ENCODE measurements at places on chromosomes 7 and 10. TPM values are rescaled to one million over a fixed set of nuclear protein-coding genes. Genes with fewer than 3 reads are reported as not detected.

Gene FOXP2
- 49.3 TPM for total RNA-seq

Gene SLC35G1
- 2.0 TPM for total RNA-seq

Gene VSIR
- 114 TPM for total RNA-seq

Gene CYP2C8
- 1.0 TPM for total RNA-seq

Gene TEX47
- total RNA-seq = not detected

Gene ZNF467
- 27.2 TPM for total RNA-seq

Gene PDGFA
- total RNA-seq = 26.1 TPM

Gene BRI3
- total RNA-seq = 99.7 TPM

DNA sequence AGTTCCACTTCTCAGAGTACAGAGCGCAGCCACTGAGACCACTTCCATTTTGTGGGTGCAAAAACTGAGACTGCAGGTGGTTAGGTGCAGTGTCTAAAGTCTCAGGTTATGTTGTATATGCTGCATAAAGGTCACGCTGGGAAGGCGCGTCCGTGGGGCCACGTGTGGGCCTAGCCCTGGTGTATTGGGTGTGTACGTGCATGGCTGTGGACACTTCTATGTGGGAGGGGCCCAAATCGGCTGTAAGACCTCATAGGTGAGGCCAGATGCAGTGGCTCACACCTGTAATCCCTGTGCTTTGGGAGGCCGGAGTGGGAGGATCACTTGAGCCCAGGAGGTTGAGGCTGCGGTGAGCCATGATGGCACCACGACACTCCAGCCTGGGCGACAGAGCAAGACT is 37.7 kb downstream of the GRID2IP start:
- H3K4me3 ChIP-seq = no peak overlapping the region
- no peaks in the 10 kb centered on the region for H3K36me3 ChIP-seq
- DNase-seq = no peak
- H3K27ac ChIP-seq = no peak overlapping the region
- no peaks in the 10 kb centered on the region for H3K27me3 ChIP-seq
- H3K4me1 ChIP-seq = peaks cover 1% of the 10 kb centered on the region

DNA sequence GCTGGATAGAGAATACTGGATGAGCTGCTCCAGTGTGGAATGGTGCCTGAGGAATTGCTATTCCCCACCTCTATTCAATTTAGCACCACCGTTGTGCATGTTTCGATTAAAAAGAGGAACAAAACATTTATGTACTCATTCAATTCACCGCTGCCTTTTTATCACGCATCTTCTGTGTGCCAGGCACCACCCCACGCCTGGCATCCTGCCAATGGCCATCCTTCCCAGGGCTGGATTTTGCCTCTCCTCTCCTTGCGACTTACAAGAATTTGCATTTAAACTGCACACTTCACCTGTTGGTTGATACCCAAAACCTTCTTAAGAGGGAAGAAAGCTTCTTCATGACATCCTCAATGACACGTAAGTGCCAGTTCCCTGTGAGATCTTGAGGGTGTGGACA is 110.2 kb upstream of the DPP6 start:
- no peak overlapping the region for H3K4me3 ChIP-seq
- H3K27ac ChIP-seq = no peak overlapping the region
- no peak for DNase-seq
- no peaks in the 10 kb centered on the region for H3K36me3 ChIP-seq
- H3K4me1 ChIP-seq = no peaks in the 10 kb centered on the region

GRCh38 chr10:98916526-98917125 is 319.0 kb downstream of the HPSE2 start:
- no peak overlapping the region for H3K27ac ChIP-seq
- no peaks in the 10 kb centered on the region for H3K36me3 ChIP-seq
- H3K4me3 ChIP-seq = no peak overlapping the region

GRCh38 chr10:125859128-125859817 is 21.8 kb downstream of the DHX32 start:
- no peak overlapping the region for H3K27ac ChIP-seq
- H3K4me1 ChIP-seq = no peaks in the 10 kb centered on the region
- H3K4me3 ChIP-seq = no peak overlapping the region
- H3K27me3 ChIP-seq = no peaks in the 10 kb centered on the region
- no peak for DNase-seq

DNA sequence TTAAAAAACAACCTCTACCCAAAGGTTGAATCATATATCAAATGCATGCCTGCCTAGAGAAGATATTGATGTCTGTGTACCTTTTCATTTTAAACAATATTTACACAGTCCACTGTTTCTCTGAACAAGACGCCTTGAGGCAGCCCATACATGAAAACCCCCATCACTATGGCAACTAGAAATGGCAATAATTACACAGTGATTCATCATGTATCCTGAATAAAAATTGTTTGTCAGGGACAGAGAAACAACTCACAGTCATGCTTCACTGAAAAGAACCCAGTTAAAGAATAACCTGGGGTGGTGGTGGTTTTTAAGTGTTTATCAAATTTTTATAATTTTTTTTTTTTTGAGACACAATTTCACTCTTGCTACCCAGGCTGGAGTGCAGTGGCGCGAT is 19.7 kb downstream of the DNAJC12 start:
- DNase-seq = no peak
- no peaks in the 10 kb centered on the region for H3K27me3 ChIP-seq
- H3K27ac ChIP-seq = no peak overlapping the region
- H3K4me1 ChIP-seq = no peaks in the 10 kb centered on the region
- H3K36me3 ChIP-seq = no peaks in the 10 kb centered on the region

- H3K27ac ChIP-seq = no peak overlapping the region
- DNase-seq = no peak
- H3K36me3 ChIP-seq = peaks cover 9% of the 10 kb centered on the region
Measured at GRCh38 chr7:141675436-141676215, 26.3 kb downstream of the DENND11 start.

- H3K27ac ChIP-seq = no peak overlapping the region
- H3K4me1 ChIP-seq = no peaks in the 10 kb centered on the region
- H3K36me3 ChIP-seq = no peaks in the 10 kb centered on the region
- no peak overlapping the region for H3K4me3 ChIP-seq
Measured at GRCh38 chr10:50260791-50261281, 9.5 kb upstream of the ASAH2 start.

DNA sequence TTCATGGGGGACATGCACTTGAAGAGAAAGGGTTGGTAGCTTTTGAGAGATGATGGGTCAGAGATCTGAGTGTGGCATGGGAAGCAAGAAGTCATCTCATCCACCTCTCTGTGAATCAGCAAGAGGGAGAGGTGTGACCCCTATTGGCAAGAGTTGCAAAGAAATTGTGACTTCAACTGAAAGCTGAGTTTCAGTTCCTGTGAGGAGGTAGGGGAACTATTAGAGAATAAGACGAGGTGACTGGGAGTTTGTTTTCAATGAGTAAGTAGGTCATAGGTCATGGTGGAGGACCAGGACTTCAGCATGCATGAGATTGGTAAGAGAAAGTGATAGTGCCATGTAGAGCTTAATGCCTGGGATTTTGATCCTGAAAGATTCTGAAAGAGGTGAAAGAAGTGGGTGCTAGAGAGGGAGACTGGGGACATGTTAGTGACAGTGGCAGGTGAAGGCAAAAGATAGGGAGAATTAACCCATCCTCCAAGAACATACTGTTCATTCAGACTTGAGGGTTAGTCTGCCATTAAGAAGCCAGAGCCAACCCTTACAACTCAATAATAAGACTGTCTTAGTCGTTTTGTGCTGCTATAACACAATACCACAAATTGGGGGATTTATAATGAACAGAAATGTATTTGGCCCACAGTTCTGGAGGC is 75.5 kb upstream of the CAPZA2 start:
- DNase-seq = no peak
- H3K27me3 ChIP-seq = no peaks in the 10 kb centered on the region
- H3K4me1 ChIP-seq = peaks cover 24% of the 10 kb centered on the region
- H3K36me3 ChIP-seq = no peaks in the 10 kb centered on the region
- no peak overlapping the region for H3K4me3 ChIP-seq
- no peak overlapping the region for H3K27ac ChIP-seq

GRCh38 chr7:91494450-91494849 is 230.2 kb downstream of the FZD1 start:
- no peak overlapping the region for H3K4me3 ChIP-seq
- H3K27ac ChIP-seq = no peak overlapping the region
- H3K27me3 ChIP-seq = no peaks in the 10 kb centered on the region
- H3K36me3 ChIP-seq = no peaks in the 10 kb centered on the region

DNA sequence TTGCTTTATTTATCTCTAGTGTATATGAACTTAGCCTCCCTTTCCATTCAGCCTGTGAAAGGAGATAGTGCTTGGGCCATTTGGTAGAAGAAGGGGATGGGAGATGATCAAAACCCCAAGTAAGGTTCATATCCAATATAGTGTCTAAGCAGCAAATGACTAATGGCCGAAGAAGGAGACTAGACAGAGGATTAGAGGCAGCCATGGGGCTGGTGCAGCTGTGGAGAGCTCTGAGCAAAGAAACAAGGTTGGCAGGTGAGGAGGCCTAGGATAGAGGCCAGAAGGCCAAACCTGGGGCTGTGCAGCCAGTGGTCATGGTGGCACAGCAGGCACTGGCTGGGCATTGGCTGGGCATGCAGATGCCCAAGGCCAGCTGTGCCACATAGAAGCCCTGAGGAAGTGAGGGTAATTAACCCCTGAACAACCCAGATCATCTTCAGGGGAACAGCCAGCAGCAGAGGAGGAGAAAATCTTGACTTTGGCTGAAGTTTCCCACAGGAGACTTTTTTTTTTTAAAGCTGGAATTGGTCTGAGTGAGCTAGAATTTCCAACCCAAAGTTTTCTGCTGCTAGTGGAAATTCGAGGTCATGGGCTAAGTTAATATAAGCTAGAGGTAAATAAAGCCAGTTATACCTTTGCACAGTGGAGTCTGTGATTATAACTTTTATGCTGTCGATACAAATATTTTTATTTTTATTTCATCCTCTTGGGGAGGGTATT is 10.3 kb upstream of the CPA1 start:
- no peaks in the 10 kb centered on the region for H3K36me3 ChIP-seq
- H3K4me1 ChIP-seq = peaks cover 43% of the 10 kb centered on the region
- H3K4me3 ChIP-seq = no peak overlapping the region
- no peaks in the 10 kb centered on the region for H3K27me3 ChIP-seq
- H3K27ac ChIP-seq = peak overlapping the region; percentile 37

- no peaks in the 10 kb centered on the region for H3K36me3 ChIP-seq
- DNase-seq = no peak
- no peak overlapping the region for H3K27ac ChIP-seq
- H3K4me3 ChIP-seq = no peak overlapping the region
- H3K4me1 ChIP-seq = no peaks in the 10 kb centered on the region
Measured at GRCh38 chr7:121404348-121404747, 8.2 kb upstream of the FAM3C start.

DNA sequence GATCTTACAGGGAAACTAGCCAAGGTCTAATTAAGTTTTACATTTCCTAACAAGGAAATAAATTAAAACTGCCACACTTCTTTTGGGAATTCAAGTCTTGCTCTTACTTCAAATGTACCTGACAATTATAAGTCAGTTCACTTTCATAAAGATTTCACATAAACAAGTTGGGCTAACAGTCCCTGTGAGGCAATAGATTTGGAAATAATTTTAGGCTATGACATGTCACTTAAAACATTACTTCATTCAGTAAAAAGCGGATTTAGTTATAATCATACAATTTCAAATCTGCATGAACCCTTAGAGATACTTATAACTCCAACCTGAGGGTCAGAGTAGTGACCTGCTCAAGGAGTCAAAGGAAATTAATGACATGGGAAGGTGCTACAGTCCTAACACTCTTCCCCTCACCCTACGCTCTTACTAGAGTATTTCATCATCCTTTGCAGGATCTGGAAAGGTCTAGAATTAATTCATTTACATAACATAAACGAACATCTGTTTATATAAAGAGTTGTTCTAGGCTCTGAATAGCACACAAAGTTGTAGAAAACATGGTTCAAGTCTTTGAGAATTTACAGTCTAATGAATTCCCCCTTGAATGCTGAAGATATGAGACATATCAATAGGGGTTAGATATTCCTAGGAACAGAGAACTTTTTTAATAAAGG is 32.3 kb upstream of the DNAJB12 start:
- H3K36me3 ChIP-seq = no peaks in the 10 kb centered on the region
- H3K4me1 ChIP-seq = no peaks in the 10 kb centered on the region
- H3K27me3 ChIP-seq = no peaks in the 10 kb centered on the region
- H3K4me3 ChIP-seq = no peak overlapping the region
- H3K27ac ChIP-seq = no peak overlapping the region

DNA sequence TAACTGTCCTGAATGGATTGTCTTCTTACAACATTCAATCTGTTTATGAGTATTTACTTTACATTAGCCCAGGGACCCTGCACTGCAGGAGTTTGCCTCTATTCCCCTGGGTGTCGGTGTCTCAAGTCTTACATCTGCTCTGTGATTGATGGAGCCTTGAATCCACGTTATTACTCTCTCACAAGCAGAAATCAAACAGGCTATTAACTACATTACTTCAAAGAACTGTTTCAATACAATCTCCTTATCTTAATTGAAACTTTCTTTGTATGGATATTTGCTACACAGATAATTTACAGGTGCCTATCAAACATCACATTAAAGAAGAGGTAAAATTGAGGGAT is 3.1 kb upstream of the ARID5B start:
- DNase-seq = no peak
- no peaks in the 10 kb centered on the region for H3K27me3 ChIP-seq
- H3K4me1 ChIP-seq = peaks cover 9% of the 10 kb centered on the region
- no peak overlapping the region for H3K4me3 ChIP-seq

- no peak overlapping the region for H3K4me3 ChIP-seq
- H3K27me3 ChIP-seq = no peaks in the 10 kb centered on the region
- no peak overlapping the region for H3K27ac ChIP-seq
- DNase-seq = no peak
Measured at GRCh38 chr10:84706431-84706830, 378.0 kb downstream of the CCSER2 start.

DNA sequence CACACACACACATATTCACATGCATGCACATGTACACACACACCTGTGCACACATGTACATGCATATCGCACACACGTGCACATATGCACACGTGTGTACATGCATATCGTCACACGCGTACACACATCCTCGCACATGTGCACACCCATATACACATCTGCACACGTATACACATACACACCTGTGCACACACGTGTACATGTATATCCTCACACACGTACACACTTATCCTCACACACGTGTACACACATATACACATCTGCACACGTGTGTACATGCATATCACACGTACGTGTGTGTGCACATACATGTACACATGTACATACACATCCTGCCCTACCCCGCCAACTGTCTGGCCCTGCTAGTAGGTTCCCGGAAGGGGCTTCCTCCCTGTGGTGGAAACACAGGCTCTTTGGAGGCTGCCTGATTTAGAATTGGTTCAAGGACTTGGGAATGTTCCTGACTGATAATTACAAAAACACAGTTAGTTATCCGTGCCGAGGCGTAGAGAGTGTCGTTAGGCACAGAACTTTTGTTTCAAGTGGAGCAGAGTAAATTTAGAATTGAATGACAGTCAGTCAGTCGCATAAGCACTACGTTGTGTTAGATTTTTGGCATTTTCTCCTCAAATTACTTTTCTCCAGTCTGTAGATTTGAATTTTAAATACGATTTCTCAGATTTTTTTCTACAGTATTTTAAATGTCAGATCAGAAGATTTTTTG is 18.5 kb upstream of the PRKAR1B start:
- peaks cover 32% of the 10 kb centered on the region for H3K36me3 ChIP-seq
- H3K4me3 ChIP-seq = no peak overlapping the region
- no peaks in the 10 kb centered on the region for H3K4me1 ChIP-seq
- DNase-seq = no peak
- H3K27ac ChIP-seq = no peak overlapping the region

Measured in lung (tissue), 17 donors.